ENCODE measurements at places on chromosomes 11 and 22. TPM values are rescaled to one million over a fixed set of nuclear protein-coding genes. Genes with fewer than 3 reads are reported as not detected.

DNA sequence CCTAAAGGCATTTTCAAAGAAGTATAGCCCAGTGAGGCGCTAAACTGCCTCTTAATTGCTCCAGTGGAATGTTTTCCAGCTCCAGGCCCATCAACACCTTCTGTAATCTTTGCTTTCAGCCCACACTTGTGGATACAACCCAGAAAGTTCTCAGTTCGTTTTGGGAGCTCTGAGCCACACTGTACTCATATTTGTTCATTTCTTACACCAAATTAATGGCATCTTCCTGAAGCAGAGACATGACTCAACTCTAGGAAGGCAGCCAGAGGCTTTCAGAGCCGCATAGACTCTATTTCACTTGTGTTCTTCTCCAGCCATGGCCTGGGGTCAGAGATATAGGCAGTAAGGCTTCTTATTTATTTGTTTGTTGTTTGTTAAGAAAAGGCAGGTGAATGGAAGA, 175.5 kb upstream of the NCAM1 start:
- H3K36me3 ChIP-seq: no peaks in the 10 kb centered on the region
- H3K27ac ChIP-seq: peak overlapping the region; percentile 80
- no peak for DNase-seq
- no peak overlapping the region for H3K4me3 ChIP-seq
- H3K27me3 ChIP-seq: no peaks in the 10 kb centered on the region

- no peak overlapping the region for H3K4me3 ChIP-seq
- H3K27me3 ChIP-seq: no peaks in the 10 kb centered on the region
- no peak overlapping the region for H3K27ac ChIP-seq
- DNase-seq: peak; percentile 40
- no peaks in the 10 kb centered on the region for H3K36me3 ChIP-seq
Observed at GRCh38 chr22:47011131-47011858, 248.8 kb downstream of the TBC1D22A start.

GRCh38 chr11:69055598-69056516, 7.1 kb downstream of the TPCN2 start:
- H3K4me3 ChIP-seq: no peak overlapping the region
- peaks cover 50% of the 10 kb centered on the region for H3K4me1 ChIP-seq
- H3K27ac ChIP-seq: peak overlapping the region; percentile 26
- no peaks in the 10 kb centered on the region for H3K27me3 ChIP-seq
- peak; percentile 82 for DNase-seq

- no peaks in the 10 kb centered on the region for H3K4me1 ChIP-seq
- H3K27ac ChIP-seq: no peak overlapping the region
- no peak overlapping the region for H3K4me3 ChIP-seq
- no peaks in the 10 kb centered on the region for H3K27me3 ChIP-seq
Observed at GRCh38 chr11:76714493-76714892, 43.9 kb upstream of the LRRC32 start.

OR51E2 gene
- 1.3 TPM for total RNA-seq

DNA sequence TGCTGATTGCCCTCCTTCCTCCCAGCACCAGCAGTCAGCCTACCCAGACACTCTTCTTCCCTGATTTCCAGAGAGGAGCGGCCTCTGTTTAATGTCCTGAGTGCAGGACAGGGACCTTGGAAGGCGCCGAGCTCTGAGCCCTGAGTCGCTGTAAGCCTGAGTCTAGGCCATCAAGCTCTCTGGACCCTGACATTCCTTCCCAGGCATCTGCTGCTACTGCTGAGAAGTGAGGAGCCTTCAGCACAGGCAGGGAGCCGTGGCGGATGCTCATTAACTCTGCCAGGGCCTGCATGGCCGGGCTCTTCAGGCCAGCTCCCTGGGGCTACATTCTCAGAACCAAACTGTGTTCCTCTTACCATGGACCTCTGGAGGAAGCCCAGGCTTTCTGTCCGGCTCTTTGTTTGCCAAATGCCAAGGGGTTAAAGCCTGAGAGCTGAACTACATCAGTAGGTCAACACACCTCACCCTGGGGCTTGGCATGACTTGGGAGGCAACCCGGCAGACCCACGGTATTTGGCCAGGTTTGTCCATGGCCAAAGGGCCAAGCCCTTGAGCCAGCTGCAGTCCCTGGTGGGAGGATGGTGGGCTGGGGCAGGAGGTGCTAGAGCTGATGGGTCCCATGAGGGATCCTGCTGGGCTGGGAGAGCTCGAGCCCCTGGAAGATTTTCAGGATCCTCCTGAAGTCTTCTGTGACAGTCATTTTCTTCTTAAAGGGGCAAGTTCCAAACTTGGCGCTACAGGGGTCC, 721.4 kb downstream of the BRD1 start:
- DNase-seq: peak; percentile 40
- no peak overlapping the region for H3K27ac ChIP-seq
- no peak overlapping the region for H3K4me3 ChIP-seq
- H3K4me1 ChIP-seq: no peaks in the 10 kb centered on the region
- no peaks in the 10 kb centered on the region for H3K27me3 ChIP-seq
- no peaks in the 10 kb centered on the region for H3K36me3 ChIP-seq

DNA sequence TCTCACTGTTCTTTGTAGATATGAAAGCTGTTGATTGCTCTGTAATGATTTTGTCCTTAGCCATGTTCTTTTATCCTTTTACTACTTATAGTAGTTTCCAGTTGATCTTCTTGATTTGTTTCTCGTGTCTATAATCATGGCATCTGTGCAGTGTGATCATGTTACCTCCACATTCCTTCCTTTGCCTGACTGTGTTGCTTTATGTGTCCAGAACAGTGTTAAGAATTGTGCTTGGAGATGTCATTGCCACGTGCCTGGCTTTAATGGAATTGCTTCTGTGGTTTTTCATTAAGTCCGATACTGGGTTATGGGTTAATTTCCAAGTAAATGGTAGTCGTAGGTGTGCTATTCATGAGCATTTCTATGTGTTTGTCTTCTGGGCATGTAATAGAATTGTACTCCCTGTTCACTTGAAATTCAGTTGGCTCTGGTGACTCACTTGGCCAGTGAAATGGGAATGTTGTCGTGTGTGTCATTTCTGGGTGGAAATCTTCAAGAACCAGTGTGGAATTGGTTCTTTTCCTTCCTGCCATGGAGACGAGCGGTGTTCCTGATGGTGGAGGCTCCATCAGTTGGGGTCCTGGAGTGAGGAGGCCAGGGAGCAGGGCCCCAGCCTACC, 6.8 kb downstream of the GTSE1 start:
- H3K36me3 ChIP-seq: no peaks in the 10 kb centered on the region
- no peak overlapping the region for H3K27ac ChIP-seq
- no peak overlapping the region for H3K4me3 ChIP-seq
- H3K4me1 ChIP-seq: no peaks in the 10 kb centered on the region
- DNase-seq: no peak
- H3K27me3 ChIP-seq: no peaks in the 10 kb centered on the region

DNA sequence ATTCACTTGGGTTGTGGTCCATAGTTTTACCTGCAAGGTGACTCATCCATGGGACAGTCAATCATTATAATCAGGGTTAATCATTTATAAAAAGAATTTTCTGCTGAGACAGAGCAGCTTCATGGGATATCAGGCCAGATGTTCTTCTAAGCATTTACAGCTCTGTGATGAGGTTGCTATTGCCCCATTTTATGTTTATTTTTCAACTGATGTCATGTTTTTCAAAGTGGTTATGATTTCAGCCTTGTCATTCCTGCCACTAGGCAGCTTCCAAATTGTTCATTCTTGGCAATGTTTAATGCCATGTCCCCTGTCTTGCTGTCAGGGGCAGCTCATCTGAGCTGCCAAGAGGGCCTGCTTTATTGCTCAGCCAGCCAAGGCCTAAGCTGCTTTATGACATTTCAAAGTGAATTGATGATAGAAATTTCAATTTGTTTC, 35.9 kb upstream of the ZBED5 start:
- no peaks in the 10 kb centered on the region for H3K27me3 ChIP-seq
- H3K4me1 ChIP-seq: peaks cover 9% of the 10 kb centered on the region
- H3K4me3 ChIP-seq: no peak overlapping the region
- DNase-seq: no peak
- H3K36me3 ChIP-seq: no peaks in the 10 kb centered on the region
- H3K27ac ChIP-seq: peak overlapping the region; percentile 34

PHLDA2 gene
- total RNA-seq: 1.7 TPM

DNA sequence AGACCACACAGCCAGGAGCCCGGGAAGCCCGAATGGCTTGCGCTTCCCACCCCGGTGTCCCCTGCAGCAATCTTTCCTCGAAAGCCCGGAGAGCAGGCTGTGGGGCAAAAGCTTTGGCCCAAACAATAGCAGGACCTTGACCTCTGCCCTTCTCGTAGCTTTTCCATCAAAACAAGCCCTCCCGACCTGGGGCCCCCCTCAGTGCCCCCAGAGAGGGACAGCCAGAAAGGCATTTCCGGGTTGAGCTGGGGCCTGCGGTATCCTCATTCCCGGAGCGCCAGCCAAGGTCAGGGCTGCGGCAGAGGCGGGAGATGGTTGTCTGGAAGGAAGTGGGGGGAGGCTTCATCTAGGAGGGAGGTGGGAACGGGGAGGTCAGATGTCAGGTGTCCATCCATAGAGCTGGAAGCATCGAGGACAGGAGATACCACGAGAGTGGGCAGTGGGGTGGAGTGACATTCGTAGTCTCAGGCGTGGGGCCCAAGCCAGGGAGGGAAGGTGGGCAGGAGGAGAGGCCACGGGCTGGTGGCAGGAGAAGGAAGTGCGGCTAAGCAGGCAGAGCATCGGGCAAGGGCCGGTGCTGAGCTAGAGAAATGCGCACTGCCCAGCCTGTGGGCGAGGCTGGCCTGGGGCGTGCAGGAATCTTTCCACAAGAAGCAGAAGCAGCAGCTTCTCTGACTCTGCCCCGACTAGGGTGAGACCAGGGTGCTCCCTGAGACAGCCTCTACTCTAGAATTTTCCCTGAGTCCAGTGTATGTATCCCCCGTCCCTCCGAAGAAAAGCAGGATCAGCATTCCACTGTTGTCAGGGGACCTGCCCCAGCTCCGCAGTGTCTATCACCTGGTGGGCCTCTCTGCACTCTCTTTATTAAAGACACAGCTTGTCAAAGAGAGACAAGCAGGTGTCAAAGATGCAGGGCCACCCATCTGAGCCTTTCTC, 14.3 kb downstream of the PDGFB start:
- H3K4me3 ChIP-seq: no peak overlapping the region
- no peak for DNase-seq
- H3K4me1 ChIP-seq: peaks cover 15% of the 10 kb centered on the region
- no peaks in the 10 kb centered on the region for H3K36me3 ChIP-seq
- H3K27me3 ChIP-seq: peaks cover 9% of the 10 kb centered on the region

GRCh38 chr11:120021978-120022377, 115.9 kb downstream of the TRIM29 start:
- no peaks in the 10 kb centered on the region for H3K36me3 ChIP-seq
- DNase-seq: no peak
- H3K27ac ChIP-seq: no peak overlapping the region

DNA sequence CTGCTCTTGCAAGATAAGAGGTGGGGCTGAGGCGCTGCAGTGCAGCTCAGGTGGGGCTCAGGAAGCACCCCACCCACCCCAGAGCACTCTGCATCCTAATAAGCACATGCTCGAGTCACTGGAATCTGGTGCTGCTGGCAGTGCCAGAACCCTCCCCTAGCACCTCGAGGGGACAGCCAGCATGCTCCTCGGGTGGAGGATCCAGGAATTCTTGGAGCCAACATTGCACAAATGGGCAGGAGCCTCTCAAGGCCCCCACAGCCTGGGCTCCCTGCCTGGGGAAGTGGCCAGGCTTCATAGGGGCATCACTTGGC, 27.5 kb upstream of the CABP7 start:
- no peak overlapping the region for H3K4me3 ChIP-seq
- H3K27ac ChIP-seq: no peak overlapping the region
- no peak for DNase-seq

DNA sequence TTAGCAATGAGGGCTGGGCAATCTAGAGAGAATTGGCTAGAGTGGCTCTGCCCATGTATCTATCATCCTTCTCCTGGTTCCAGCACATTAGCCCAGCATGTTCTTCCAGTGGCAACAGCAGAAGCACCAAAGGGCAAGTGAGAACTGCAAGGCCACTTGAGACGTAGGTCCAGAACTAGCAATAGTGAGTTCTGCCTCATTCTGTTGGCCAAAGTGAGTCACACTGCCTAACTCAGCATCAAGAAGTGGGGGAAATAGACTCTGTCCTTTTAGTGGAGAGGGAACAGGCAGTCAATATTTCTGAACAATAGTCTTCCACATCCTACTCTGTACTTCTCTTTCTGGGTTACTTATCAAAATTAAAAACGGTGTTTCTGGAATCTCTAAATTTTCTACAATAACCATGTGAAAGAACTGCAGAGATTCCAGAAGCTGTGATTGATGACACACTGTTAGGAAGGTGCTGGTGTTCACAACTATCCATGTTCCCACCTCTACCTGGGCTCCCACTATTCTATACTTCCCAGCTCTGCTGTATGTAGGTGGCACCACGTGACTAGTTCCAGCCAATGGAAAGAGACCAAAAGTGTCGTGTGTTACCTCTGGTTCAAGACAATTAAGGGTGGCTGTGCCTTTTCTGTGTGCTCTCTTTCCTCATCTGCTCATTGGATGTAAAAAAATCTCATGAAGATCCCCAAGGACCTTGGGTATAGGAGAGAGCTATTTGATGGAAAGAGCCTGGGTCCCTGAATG, 23.4 kb upstream of the GRK3 start:
- no peaks in the 10 kb centered on the region for H3K36me3 ChIP-seq
- H3K27me3 ChIP-seq: no peaks in the 10 kb centered on the region
- no peak overlapping the region for H3K27ac ChIP-seq
- no peak overlapping the region for H3K4me3 ChIP-seq
- no peak for DNase-seq
- peaks cover 63% of the 10 kb centered on the region for H3K4me1 ChIP-seq
